ENCODE measurements at places on chromosomes 4 and X. TPM values are rescaled to one million over a fixed set of nuclear protein-coding genes. Genes with fewer than 3 reads are reported as not detected.

The PRKG2 gene
- total RNA-seq: 0.56 TPM

The FRMPD3 gene
- not detected for total RNA-seq

The MID2 gene
- 12.0 TPM for total RNA-seq

The NOX1 gene
- total RNA-seq: not detected

The MXD4 gene
- total RNA-seq: 64.5 TPM
